ENCODE measurements at places on chromosomes 7 and 10.

GRCh38 chr7:74019149-74019548 lies 8.8 kb upstream of the ELN start:
- no peak for ATAC-seq

GRCh38 chr7:14635955-14636354 lies 266.6 kb downstream of the DGKB start:
- ATAC-seq = no peak

GRCh38 chr10:29734962-29735627 lies 100.3 kb upstream of the SVIL start:
- peak; percentile 67 for ATAC-seq

GRCh38 chr10:71666639-71667386 lies 52.8 kb downstream of the C10orf105 start:
- no peak for ATAC-seq

DNA sequence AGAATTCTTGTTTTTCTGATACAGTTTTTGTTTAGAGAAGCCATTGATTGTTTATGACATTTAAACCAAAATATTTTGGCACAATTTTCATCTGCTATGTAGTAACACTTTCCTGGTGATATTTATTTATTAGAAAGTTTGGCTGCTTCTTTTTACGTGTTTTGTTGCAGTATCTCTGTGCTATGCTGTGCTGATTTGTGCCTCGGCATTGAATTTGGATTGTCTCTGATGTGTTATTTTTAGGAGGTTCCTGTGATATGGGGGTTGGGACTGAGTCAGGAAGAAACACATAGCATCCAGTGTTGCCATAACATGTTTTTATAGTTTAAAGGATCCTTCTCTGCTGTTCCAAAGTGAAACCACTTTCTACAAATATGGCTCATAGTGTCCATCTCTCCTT lies 1197.7 kb upstream of the LRRN3 start:
- ATAC-seq = no peak

DNA sequence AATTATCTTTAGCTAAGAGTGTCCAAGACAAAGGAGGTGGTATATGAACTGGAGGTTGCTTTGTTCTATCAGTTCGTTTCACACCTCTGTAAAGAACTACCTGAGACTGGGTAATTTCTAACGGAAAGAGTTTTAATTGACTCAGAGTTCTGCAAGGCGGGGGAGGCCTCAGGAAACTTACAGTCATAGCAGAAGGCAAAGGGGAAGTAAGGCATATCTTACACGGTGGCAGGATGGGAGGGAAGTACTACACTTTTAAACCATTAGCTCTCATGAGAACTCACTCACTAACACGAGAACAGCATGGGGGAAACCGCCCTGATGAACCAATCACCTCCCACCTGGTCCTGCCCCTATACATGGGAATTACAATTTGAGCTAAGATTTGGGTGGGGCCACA lies 1202.3 kb upstream of the LRRTM3 start:
- peak; percentile 31 for ATAC-seq

DNA sequence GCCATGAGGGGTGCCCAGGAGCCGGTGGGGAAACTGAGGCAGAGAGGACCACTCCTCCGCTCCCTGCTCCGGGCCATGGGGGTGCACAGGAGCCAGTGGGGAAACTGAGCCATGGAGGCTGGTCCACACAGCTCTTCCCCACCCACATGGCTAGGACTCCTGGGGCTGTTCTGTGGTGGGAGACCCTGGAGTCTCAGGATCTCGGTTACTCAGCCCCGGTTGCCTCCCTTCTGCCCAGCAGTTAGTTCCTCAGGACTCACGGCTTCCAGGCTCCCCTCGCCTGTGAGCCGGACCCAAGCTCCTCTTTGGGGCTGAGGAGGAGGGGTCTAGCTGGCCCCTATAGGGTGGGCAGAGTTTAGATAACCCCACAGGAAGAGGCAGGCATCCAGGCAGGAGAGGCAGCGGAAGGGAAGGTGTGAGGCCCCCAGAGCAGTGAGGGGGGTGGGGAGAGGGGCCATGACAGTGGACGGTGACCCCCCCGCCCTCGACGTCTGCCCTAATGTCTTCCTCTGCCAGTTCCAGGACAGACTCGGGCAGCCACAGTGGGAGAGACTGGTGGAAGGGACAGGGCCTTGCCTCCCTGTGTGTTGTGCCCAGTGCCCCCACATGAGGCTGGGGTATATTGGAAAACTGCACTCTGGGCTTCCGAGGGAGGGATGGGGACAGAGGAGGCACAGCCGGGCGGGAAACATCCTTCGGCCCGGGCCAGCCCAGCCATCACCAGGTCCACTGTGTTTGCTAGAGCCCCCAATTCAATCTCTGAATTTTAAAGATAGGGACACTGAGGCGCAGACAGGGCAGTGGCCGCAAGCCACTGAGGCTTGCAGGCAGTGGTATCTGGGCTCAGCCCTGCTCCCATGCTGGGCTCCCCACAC lies 4.3 kb downstream of the ELFN1 start:
- no peak for ATAC-seq

GRCh38 chr7:149569025-149569725 lies 71.6 kb upstream of the ZNF746 start:
- ATAC-seq = no peak

GRCh38 chr10:11272915-11273389 lies 255.3 kb downstream of the CELF2 start:
- ATAC-seq = peak; percentile 82

DNA sequence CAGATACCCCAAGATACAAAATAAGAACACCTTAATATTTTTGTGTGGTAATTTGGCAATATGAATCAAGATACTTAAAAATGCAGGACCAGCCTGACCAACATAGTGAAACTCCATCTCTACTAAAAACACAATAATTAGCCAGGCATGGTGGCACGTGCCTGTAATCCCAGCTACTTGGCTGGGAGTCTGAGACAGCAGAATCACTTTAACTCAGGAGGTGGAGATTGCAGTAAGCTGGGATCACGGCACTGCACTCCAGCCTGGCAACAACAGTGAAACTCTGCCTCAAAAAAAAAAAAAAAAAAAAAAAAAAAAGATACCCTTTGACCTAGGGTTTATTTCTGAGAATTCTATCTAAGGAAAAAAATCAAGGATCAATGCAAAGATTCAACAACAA lies 450.7 kb downstream of the SORCS1 start:
- no peak for ATAC-seq

- ATAC-seq = no peak
These were observed at the start of gene DIP2C for GRCh38 chr10:689452-690371. TSS of gene DIP2C (minus strand) at chr10:689668. CDS start at chr10:689578, 90 bp downstream.

GRCh38 chr10:52092390-52092789 lies 221.7 kb upstream of the DKK1 start:
- no peak for ATAC-seq

GRCh38 chr7:25549271-25549921 lies 321.1 kb upstream of the NPVF start:
- ATAC-seq = no peak

- no peak for ATAC-seq
These were observed 125.2 kb downstream of the MAD1L1 start for GRCh38 chr7:2107386-2108070.

DNA sequence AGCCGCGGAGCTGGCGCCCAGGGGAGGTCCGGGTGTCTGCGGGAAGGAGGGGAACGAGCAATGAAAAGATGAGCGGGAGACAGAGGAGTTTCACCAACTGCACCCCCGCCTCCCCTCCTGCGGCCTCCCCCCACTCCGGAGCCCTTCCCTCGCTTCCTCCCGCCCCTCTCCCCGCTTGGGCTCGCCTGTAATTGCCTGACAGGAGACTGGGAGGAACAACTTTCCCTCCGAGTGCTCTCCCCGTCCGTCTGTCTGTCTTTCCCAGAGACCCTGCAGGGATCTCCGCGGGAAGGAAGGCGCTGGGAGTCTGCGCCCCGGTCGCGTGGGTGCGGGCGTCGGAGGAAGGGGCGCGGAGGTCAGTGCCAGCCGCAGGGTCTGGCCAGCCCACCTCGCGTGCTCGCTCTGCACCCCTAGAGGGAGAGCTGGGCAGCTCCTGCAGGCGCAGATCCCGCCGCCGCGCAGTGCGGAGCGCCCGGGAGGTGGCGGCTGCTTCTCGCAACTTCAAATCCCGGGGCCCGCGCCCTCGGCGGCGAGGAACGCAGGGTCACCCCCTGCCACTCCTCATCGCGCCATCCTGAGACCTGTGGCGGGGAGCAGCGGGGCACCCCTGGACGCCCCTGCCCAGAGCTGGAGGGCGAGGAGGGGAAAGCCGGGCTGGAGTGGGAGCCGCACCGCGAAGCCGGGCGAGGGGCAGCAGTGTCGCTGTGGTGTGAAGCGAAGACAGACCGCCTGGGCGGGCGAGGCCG lies 511 bp upstream of the NRP1 start:
- peak; percentile 62 for ATAC-seq

DNA sequence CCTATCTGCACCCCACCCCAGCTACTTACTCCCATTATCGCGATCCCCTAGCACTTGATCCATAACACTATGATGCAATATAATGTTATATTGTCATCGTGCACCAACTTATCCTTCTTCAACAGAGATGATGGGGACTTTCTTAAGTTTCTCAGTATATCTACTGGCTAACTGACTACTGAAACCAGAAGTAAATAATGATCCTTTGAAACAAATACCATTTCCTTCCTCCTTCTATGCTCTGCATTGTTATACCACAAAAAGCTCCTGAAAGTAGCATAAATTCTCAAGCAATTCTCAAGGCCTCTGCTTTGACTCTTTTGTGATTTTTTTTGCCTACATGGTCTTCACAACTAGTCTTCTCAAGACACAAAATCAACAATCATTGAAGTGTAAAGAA lies 68.9 kb downstream of the HTR7 start:
- no peak for ATAC-seq

GRCh38 chr7:5193880-5194279 lies 3.8 kb downstream of the WIPI2 start:
- no peak for ATAC-seq

DNA sequence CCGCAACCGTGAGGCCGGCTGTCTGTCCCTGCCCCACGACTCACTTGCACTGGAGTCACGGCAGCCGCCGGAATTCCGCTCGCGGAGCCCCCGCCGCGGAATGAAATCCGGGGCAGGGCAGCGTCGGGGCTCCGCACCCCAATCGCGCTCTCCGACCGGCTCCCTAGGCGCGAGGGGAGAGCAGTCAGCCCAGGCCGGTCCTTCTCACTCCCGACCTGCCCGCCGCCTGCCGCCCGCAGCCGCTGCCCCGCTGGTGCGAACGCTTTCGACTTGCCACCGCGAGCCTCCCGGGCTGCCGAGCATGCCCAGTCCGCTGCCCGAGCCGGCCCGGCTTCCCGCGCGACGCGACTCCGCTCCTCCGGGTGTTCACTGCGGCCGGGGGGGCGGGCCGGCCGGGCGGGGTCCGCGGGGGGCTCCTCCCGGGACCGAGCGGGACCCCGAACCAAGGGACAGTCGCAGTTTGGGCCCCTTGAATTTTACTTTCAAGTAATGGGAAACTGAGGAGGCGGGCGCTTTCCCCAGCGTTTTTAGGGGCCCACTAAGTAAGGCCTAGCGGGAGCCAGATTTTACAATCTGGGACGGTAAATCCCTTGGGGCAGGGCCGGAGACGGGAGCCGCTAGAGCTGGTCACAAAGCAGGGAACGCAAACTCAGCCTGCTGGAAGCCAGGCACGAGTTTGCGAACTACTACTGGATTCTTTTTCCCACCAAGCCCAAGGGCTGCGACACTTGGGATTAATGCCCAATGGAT lies at the start of gene SGMS1:
SGMS1 (minus strand) TSS at position 294 of the 750 bp plus-strand sequence. CDS start 279,842 bp downstream, outside the sequence.
- peak; percentile 40 for ATAC-seq

GRCh38 chr10:119759832-119760231 lies 34.0 kb downstream of the INPP5F start:
- ATAC-seq = no peak

- no peak for ATAC-seq
These were observed 28.9 kb upstream of the SVIL start for GRCh38 chr10:29663718-29664117.

Data from activated T-helper 17 cell treated with anti-CD3 and anti-CD28 coated beads, Interleukin-2, amount 50 U/mL, for 72 hours (primary cell).